ENCODE measurements at places on chromosomes 6 and 20.

DNA sequence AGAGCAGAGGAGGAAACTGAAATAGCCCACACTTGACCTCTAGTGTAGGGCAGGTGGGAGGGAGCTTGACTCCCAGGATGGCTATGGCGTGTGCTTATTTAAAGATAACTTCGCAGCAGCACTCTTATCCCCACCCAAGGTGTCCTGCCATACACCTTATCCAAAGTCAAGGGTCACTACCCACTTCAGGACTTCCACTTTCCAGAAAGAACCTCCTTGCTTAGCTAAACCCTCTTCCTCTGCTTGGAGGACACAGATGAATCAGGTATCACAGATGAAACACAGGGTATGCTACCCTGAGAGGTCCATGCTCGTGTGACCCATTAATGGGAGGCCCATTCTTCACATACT lies 2.3 kb downstream of the RIN2 start:
- no peak for DNase-seq

DNA sequence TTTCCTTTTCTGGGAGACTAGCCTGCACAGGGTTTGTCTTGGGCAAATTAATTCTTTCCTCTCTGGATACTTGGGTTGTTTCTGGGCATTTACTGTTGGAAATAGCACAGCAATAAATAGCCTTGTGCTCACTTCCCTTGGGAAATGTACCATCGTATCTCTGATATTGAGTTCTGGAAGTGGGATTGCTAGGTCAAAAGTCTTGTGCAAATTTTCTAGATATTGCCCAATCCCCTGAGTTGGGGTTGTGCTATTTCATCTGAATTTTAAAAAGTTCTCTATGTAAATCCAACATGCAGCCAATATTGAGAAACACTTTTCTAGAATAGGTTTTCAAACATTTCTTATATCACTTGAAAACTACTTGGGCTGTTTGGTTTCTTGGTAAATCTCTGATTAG lies 64.0 kb upstream of the ELOVL5 start:
- no peak for DNase-seq

GRCh38 chr20:59824711-59825562 lies 108.5 kb downstream of the SYCP2 start:
- no peak for DNase-seq

DNA sequence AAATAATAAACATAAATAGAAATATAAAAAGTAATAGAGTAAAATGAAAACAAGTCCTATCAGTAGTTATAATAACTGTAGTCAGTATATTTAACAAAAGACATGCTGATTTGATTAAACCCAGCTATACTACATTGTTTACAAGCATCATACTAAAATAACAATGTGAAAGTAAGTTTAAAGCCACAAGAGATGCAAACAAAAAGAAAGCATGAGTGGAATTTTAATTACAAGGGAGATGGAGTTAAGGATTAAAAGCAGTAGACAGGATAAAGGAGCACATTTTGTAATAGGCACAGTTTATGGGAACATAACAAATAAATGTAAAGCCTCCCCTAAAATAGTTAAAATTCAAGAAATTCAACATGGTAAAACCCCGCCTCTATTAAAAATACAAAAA lies 41.5 kb downstream of the SENP6 start:
- no peak for DNase-seq

DNA sequence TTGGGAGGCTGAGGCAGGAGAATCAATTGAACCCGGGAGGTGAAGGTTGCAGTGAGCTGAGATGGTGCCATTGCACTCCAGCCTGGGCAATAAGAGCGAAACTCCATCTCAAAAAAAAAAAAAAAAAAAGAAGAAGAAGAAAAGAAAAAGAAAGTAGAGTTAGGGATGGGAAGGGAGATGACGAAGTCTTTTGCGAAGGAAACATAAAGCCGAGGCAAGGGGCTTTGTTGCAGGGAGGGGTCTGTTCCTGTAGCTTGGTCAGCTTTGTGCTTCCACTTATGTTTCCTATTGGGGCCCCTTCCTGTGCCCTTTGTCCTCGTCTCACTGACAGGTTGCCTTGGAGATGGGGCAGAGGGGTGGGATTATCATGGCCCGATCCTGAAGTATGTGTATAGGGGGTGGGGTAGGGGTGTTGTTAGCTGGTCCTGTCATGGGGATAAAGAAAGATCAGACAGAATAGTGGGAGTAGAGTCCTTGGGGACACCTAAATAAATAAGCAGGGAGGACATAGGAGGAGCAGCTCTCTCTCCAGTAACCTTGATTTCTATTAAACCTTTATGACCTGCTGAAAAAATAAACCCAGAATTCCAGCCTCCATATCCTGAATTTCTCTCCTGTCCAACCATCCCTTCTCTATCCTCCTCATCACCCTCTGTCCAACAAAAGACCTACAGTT lies 1.1 kb upstream of the CLIC1 start:
- DNase-seq: no peak

Data from Caki2 (cell line).